Activated naive CD4-positive, alpha-beta T cell treated with Interleukin-2 at 50 U/mL for 16 hours (primary cell): ENCODE measurements at places on chromosomes 13 and 19.

- peak; percentile 28 for DNase-seq
Observed at GRCh38 chr13:36998624-36999041, 507 bp downstream of the ALG5 start.

GRCh38 chr13:36879218-36879938 is 40.7 kb downstream of the SMAD9 start:
- DNase-seq: no peak

DNA sequence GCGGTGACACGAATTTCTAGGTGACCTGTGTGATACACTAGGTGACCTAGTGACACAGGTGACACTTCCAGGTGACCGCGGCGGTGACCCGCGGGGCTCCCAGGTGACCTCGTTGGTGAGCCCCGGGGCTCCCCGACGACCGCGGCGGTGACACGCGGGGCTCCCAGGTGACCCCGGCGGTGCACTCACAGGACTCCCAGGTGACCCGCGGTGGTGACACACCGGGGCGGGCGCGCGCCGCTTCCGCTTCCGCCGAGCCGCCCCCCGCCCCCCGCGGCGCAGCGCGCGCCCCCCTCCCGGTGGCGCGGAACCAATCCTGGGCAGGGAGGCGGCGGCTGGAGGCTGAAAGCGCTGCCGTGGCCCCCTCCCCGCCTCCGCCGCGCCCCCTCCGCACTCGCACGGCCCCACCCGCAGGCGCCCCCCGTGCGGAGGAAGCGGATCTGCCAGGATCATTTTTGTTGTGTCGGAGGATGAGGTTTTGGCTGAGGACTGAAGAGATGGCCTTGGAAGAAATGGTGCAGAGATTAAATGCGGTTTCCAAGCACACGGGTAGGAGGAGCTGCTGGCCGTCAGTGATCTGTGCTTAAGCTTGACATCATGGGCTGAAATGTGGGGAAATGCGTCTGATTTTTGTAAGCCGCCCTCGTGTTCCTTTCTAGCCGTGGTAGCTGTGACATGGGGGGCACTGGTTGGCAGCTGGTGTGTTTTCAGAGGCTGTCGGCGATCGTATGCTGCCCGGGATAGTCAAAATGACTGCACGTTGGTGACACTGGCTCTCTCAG is at the start of gene MCF2L:
Gene MCF2L, plus strand, starts transcription at position 305 of the 782 bp plus-strand sequence. Its CDS starts 166 bp downstream, at position 471.
- DNase-seq: peak; percentile 57

DNA sequence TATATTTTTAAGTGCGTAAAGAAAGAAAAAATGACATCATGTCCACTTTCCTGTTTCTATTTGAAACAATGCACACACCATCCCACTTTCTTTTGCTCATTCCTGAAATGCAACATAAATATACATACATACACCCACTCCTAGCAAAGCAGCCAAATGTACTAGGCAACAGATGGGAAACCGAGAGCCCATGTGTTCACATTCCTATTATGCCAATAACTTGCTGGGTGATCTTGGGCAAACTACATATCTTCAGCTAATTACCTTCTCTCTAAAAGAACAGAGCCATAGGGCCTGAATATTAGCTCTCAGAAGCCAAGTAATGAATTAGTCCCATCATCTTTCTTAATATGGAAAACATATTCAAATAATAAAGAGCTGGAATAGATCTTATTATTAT is 610.6 kb upstream of the ATXN8OS start:
- DNase-seq: no peak

DNA sequence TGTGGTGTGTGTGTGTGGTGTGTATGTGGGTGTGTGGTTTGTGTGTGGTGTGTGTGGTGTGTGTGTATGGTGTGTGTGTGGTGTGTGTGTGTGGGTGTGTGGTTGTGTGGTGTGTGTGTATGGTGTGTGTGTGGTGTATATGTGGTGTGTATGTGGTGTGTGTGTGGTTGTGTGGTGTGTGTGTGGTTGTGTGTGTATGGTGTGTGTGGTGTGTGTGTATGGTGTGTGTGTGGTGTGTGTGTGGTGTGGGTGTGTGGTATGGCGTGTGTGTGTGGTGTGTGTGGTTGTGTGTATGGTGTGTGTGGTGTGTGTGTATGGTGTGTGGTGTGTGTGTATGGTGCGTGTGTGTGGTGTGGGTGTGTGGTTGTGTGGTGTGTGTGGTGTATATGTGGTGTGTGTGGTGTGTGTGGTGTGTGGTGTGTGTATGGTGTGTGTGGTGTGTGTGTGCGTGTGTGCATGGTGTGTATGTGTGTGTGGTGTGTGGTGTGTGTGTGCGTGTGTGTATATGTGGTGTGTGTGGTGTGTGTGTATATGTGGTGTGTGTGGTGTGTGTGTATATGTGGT is 8.7 kb downstream of the SHISA7 start:
- no peak for DNase-seq

DNA sequence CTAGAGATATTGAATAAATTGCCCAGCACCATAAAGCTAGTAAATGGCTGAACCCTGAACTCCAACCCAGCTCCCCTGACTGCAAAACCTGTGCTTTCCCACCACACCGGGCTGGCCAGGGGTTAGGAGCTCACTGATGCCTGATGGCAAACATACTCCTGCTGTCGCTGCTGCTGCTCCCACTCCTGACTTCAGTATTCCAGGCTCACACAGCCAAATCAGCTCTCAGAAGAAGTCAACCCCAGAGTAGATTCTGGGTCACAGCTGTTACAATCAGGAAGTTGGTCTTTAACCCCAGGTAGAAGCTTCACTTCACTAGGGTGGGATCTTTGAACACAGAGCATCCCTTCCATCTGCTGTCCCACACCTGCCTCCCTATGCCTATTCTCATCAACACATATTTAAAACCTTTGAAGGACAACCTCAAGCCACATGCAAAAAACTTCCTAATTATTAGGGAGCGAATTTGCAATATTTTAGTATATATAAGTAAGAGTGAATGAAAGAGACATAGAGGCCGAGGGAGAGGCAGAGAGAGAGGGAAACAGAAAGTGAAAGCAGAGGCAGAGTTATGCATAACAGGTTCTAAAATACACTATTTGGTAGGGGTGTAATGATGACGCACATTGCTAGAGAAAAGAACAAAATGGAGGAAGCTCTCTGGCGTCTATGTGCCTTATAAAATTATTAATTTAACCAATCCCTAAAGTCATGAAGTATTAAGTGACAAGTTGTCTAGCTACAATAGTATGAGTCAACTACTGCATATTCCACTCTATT is 99.4 kb upstream of the SERP2 start:
- DNase-seq: no peak

- DNase-seq: no peak
Observed at GRCh38 chr13:27125357-27126282, 46.0 kb downstream of the USP12 start.

- no peak for DNase-seq
Observed at GRCh38 chr13:29294821-29295220, 300.7 kb downstream of the SLC7A1 start.

GRCh38 chr19:28981518-28981917 is 231.4 kb downstream of the UQCRFS1 start:
- DNase-seq: no peak
